ENCODE measurements at places on chromosomes 2 and 18.

DNA sequence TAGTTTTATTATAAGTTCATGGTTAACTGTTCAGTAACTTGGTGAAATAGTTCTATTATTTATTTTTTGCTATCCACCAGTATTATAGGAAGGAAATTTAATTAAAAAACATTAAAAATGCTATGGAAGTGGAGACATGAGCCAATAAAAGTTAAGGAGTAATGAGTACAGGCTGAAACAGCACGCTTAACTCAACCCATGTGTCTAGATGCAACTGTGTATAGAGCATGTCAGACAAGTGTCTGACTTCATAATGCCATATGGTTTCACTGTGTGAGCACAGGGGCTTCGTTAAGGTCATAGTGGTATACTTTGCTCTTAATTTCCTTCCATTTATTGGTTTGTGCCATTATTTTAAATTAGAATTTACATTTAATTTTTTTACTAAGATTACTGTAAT is 566.8 kb upstream of the NRP2 start:
- no peak for DNase-seq

GRCh38 chr2:186884587-186884986 is 35.6 kb upstream of the ZSWIM2 start:
- DNase-seq: no peak

- DNase-seq: no peak
These were observed 940 bp downstream of the XRCC5 start for GRCh38 chr2:216109962-216110614.

GRCh38 chr18:2430191-2430590 is 141.1 kb downstream of the METTL4 start:
- no peak for DNase-seq

DNA sequence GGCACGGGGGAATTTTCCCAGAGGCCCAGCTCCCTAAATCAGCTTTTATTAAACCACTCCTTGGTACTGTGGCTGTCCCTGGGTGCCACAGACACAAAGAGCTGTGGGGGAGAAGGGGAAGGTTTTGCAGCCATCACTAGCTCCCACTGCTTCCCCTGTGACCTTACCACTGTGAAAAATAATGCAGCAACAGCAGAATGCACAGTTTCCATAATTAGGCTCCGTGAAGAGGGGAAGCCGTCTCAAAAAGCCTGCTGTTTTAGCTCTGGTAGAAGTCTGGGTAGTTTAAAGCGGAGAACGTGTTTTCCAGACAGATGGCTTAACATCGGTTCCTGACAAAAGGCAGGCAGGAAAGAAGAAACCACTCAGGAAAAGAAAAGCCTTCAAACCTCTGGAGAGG is 27.5 kb upstream of the CAB39 start:
- DNase-seq: no peak

GRCh38 chr2:26608557-26608956 is 32.6 kb downstream of the CIB4 start:
- no peak for DNase-seq

- no peak for DNase-seq
These were observed 96.4 kb downstream of the SLC8A1 start for GRCh38 chr2:40355451-40355850.

All from activated naive CD8-positive, alpha-beta T cell treated with anti-CD3 and anti-CD28 coated beads, Interleukin-2, amount 10 ng/mL, durations not matched to agents 7 days and 5 days (primary cell).